ENCODE measurements at places on chromosomes 1 and 21.

- DNase-seq, result no peak
Measured at GRCh38 chr1:235450433-235450832, 53.8 kb downstream of the B3GALNT2 start.

DNA sequence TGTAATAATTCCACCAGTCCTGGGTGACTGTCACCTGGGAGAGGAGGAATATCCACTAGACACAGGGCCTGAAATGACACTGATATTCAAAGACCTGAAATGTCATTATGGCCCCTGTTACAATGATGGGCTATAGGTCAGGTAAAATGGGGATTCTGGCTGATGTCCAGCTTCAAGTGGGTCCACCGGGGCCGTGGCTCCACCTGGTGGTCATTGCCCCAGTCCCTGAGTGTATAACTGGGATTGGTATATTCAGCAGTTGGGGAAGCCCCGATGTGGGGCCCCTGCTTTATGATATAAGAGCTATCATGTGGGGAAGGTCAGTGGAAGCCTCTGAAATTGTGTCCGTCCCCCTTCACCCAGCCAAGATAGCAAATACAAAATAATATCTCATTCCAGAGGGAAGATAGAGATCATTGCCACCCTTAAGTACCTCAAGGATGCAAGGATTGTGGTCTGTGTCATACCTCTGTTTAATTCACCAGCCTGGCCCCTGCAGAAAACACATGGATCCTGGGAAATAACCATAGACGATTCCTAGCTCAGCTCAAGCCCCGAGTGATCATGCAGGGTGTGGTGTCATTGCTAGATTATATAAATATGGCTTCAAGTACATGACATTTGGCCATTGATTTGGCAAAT is 19.4 kb downstream of the PLEKHO1 start:
- DNase-seq, result peak; percentile 24

- no peak for DNase-seq
Measured at GRCh38 chr1:60280819-60281218, 207.2 kb upstream of the C1orf87 start.

- DNase-seq, result no peak
Measured at GRCh38 chr1:226325178-226325577, 16.2 kb upstream of the LIN9 start.

DNA sequence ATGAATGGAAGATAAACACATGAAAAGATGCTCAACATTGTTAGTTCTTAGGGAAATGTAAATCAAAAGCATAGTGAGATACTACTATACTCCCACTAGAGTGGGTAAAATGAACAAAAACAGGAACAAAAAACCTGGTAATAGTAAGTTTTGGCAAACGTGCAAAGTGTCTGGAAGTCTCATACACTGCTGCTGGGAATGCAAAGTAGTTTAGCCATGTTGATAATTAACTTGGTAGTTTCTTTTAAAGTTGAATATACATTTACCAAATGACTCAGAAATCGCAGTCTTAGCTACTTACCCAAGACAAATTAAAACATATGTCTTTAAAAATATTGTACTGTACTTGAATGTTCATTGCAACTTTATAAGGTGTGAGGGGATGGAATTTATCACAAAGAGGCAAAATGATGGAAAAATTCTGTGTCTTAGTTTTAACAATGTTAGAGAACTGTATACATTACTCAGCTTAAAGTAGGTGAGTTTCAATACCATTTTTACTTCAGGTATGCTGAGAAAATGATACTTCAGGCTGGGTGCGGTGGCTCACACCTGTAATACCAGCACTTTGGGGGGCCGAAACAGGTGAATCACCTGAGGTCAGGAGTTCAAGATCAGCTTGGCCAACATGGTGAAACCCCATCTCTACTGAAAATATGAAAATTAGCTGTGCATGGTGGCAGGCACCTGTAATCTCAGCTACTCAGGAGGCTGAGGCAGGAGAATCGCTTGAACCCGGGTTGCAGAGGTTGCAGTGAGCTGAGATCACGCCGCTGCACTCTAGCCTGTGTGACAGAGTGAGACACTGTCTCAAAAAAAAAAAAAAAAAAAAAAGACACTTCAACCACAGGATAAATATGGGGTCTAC is 102.3 kb downstream of the PDE4B start:
- DNase-seq, result no peak

GRCh38 chr1:201250326-201251011 is 32.8 kb upstream of the PKP1 start:
- DNase-seq, result no peak

- DNase-seq, result no peak
Measured at GRCh38 chr1:227621211-227621610, 57.9 kb downstream of the ZNF678 start.

- peak; percentile 55 for DNase-seq
Measured at GRCh38 chr1:204829133-204829825, 41.4 kb upstream of the NFASC start.

DNA sequence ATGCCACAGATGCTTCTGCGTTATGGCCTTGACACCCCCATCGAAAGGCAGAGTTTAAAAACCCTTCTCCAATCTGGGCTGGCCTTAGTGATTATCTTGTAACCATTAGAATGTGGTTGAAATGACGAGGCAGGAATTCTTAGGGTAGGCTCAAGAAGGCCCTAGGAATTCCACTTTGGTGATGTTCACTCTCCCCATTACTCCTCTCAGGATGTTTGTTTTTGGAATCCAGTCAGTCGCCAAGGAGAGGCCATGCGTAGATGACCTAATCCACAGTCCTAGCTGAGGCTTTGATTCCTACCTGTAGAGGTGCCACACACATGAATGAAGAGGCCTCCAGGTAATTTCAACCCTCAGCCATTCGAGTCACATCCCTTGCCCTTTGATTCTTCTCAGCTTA is 318.2 kb downstream of the NEGR1 start:
- DNase-seq, result no peak

- DNase-seq, result no peak
Measured at GRCh38 chr1:15610167-15610566, 7.1 kb upstream of the DDI2 start.

GRCh38 chr1:65343286-65343685 is 33.9 kb downstream of the DNAJC6 start:
- no peak for DNase-seq

DNA sequence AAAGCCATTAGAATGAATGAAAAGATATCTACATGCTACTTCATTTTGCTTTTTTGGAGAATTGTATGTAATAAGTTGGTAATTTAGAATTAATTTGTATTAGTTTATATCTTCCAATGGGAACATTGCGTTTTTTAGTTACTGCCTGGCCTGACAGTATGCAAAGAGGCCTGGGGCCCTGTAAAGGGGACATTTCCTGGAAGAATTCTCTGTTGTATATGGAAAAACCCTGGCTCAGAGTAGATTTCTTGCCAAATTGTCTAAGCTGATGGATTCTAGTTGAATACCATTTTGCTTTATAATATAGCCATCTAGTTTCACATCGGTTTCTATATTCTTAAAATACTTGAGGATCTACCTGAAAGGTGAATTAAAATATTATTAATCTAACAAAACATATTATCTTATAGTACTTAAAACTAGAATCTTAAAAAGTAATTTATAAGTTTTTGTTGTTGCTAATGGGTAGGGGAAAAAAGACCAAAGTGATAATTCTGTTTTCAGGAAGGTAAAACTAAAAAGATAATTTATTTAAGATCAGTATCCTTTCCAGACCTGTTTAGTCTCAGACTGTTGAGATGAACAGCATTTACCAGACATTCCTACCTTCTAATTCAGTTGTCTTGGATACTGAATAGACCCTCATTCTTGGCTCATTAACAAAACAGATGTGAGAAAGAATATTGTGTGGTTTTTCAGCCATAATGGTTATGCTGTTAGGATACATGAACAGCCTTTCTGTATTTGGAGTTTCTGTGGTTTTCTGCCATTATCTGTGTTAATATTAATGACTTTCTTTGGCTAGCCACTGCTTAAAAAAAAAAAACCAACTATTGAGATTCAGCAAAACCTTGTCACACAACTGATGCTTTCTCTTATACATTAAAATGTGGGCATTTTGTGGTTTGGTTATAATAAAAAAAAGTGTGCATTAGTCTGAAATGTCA is 4.8 kb downstream of the AGO3 start:
- DNase-seq, result no peak

GRCh38 chr1:48077795-48078222 is 80.6 kb upstream of the TRABD2B start:
- DNase-seq, result no peak

DNA sequence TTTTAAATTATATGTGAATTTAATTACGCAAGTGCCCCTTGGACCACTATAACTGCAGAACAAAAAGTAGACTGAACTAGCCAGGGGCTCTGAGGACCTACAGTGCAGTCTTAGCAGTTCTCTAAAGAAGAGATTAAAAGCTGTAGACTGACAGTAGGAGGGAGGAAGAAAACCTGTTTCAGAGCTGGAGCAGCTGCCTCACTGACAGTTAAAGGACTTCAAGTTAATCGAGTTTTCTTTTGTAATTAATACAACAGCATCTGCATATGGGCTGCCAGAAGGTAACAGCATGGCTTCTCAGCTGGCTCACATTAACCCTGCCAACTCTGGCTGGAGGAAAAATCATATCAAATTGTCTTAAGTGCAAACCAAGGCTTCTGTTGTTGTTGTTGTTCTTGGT is 19.9 kb downstream of the DSTYK start:
- DNase-seq, result no peak

DNA sequence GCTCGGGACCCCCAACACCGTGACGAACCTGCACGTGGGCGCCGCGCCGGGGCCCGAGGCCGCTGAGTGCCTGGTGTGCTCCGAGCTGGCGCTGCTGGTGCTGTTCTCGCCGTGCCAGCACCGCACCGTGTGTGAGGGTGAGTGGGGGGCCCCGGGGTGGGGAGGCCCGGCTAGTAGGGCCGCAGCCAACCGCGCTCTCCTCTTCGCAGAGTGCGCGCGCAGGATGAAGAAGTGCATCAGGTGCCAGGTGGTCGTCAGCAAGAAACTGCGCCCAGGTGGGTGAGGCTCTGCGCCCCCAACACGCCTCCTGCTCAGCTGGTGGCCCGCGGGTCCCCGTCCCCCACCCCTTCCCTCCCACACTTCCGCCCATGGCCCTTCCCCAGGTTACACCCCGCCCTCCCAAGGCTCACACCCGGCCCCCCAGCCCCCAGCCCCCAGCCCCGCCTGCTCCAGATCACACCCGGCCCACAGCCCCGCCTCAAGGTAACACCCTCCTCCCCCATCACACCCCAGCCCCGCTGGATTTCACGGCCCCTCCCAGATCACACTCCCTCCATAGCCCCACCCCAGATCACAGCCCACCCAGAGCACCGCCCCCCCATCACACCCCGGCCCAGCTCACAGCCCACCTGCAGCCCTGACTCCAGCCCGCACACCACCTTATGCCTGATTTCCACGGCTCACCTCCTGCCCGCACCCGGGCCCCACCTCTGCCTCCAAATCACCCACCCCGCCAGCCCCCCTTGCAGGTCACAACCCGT is 2.4 kb upstream of the MMP23B start:
- no peak for DNase-seq

DNA sequence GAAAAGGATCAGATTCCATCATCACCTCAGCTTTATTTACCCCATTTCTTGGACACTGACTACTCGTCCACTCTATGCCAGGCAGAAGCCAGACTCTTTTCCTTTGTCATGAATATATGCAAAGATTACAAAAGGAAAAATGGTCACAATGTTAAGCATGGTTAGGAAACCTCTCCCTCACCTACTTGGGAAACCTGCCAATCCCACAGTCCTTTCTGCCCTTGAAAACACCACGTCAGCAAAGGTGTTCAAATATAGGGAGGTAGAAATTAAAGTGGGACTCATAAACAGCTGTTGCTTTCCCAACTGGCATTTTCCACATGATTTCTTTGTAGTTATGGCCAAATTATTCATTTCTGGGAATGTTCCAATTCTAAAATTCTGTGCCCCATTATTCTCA is 16.2 kb upstream of the ATP13A2 start:
- no peak for DNase-seq

DNA sequence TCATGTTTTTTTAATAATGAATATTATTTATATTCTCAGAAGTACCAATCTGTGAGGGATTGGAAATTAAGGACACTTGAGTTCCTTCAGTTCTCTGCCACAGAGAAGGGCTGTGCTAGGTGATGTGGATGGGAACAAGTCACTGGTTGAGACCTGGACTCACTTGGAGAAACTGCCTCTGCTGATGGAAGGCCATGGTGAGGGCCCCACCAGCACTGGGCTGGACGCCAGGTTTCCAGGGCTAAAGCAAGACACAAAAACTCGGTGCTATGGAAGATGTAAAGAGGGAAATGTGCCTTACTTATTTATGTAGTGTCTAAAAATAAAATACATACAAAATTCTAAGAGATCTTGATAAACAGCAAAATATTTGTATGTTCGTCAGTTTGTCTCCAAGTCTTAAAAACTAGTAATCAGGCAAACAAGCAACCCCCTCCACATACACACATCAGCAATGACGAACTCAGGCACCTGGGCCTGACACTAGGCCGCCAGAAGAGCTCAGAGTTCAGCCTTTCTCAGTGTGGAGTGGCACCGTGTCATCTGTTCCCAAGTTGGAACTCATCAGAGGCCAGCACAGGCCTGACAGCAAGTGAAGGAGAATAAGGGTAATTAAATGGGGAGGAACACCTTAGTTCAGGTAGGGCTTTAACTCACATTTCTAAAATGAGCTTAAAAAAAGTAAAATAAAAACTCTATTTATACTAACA is 19.6 kb downstream of the SIPA1L2 start:
- DNase-seq, result no peak

- DNase-seq, result no peak
Measured at GRCh38 chr1:107294686-107295085, 153.8 kb downstream of the NTNG1 start.

DNA sequence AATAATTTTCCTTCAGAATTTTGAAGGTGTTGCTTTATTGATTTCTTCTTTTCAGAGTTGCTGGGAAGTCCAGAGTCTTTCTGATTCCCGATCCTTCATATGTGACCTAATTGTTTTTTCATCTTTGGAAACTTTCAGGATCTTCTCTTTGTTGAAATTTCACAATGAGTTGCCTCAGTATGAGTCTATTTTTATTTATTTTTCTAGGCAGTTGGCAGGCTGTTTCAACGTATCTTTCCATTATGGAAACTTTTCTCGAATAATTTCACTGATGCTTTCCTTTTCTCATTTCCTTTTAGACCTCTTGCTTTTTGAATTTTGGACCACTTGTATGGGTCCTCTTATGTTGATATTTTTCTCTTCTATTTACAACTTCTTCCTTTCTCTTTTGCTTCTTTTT is 354.3 kb downstream of the TGFB2 start:
- no peak for DNase-seq

- DNase-seq, result no peak
Measured at GRCh38 chr1:207861442-207862177, 49.3 kb downstream of the CD34 start.

All from hippocampal formation (tissue), 2 donors.